ENCODE measurements at places on chromosomes 4 and X. TPM values are rescaled to one million over a fixed set of nuclear protein-coding genes. Genes with fewer than 3 reads are reported as not detected.

DNA sequence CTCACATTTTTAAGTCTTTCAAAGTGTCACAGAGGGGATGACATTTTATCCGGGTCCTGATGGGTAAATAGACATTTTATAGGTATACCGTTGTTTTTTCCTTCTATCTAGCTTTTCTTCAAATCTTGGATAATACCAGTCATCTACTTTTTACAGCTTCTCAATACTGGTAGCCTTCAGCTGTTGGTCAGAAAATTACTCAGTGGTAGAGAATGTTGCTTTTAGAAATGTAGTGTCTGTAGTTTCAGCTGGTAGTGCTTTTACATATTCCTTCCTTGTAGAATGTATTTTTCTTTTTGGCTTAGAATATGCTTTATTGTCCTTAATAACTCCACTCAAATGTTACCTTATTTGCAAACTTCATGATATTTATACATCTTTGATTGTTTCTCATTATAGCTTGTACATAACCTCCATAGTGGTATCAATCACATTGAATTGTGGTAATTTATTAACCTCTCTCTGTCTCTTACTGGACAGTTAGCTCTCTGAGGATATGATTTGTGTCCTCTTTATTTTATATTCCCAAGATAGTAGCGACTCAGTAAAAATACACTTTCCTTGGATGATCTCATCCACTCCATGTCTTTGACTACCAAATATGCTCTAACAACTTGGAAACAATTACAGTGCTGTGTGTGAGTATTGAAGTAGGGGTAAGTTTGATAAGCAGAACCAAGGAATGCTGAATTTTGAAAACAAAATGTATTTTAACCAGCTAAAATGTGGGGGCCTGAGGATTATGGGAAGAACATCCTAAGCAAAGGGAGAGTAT, 53.8 kb downstream of the RAP1GDS1 start:
- DNase-seq = no peak

DNA sequence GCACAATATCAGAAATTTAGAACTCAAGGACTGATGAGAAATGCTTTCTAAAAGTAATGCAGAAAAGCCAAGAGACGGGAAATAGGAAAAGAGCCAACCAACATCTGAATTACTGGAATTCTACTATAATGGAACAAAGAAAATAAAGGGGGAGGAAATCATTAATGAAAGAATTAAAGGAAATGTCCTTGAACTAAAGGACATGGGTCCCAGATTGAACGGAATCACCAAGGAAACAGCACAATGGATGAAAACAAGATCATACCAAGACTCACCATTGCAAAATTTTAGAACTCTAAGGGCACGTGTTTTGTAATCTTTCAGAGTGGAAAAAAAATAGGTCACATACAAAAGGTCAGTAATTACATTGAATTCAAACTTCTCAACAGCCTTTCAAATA, 35.9 kb downstream of the HPGDS start:
- DNase-seq = no peak

GRCh38 chrX:77953708-77954107, 15.7 kb downstream of the PGAM4 start:
- peak; percentile 42 for DNase-seq

Gene P2RY4
- total RNA-seq = 0.13 TPM

Gene TMEM150C
- 0.13 TPM for total RNA-seq

Data from bronchial epithelial cell (primary cell).